Activated gamma-delta T cell treated with anti-CD3 and anti-CD28 coated beads, Interleukin-2, amount 50 U/mL, for 16 hours (primary cell): ENCODE measurements at places on chromosomes 11 and 22.

DNA sequence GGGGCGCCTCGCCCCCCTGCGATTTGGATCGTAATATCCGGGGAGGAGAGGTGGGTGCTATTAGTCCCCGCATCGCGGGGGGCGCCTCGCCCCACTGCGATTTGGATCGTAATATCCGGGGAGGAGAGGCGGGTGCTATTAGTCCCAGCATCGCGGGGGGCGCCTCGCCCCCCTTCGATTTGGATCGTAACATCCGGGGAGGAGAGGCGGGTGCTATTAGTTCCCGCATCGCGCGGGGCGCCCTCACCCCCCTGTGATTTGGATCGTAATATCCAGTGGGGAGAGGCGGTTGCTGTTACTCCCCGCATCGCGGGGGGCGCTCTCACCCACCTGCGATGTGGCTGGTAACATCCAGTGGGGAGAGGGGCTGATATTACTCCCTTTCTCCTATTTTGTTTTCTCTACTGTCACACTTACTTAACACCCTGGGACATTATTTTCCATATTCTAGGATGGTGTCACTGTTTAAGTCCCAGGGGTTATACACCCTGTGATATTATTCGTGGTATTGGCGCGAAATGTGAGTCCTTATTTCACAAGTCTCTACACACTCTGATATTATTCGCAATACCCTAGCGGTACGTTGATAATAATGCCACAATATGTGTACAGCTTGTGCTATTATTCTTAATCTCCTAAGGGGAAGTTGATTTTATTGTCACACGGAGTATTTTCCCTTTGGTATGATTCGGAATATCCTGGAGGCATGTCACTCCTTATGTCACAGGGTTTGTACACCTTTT lies 57.8 kb upstream of the ALDH3B2 start:
- peak; percentile 29 for DNase-seq

GRCh38 chr11:109971184-109971523 lies 122.0 kb upstream of the ZC3H12C start:
- DNase-seq = no peak

DNA sequence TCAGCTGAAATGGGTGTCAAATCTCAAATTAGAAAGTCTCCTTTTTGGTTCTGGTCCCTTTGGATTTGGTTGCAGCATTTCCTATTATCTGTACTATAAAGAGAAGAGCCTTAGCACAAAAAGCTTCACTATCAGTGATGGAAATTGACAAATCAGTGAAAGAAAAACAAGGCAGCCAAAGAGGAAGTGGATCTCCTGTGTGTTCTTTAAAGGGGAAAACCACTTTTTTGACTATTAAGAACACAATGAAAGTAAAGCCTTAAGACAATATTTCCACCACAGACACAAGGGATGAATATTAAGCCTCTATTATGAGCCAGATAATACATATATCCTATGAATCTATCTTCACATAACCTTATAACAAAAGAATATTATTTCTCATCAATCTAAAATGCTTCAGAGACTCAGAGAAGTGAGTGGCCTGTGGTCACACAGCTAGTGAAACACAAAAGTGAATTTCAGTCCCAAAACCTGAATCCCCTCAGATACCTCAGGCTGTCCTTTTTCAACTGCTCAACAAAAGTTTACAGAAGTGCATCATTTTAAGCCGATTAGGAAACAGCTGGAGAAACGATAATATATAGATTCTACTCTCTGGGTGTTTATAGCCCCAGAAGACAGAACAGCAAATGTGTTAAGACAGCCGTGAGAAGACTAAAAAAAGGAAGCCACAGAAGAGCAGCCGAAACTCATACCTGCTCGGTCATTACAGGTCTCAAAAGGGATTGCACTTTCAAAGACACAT lies 24.4 kb upstream of the FSHB start:
- no peak for DNase-seq

DNA sequence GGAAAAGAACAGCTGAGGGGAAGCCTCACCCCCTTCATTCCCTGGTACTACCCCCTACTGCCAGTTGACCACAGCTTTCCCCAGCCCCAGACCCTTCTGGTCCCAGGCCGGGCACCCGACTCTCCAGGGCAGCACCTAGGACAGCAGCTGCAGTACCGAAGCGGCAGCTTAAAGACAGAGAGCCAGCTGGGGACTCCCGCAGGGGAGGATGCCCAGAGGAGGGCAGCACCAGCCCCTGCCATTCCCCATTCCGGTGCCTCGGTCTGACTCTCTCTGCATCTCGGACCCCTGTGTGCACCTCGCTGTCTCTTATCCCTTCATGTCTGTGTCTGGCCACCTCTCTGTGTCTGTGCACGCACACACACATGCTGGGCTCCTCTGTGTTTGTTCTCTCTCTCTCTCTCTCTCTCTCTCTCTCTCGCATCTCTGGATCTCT lies 9.4 kb downstream of the IGSF9B start:
- DNase-seq = no peak

- DNase-seq = no peak
Observed at GRCh38 chr22:20264614-20265452, 3.3 kb downstream of the RTN4R start.

GRCh38 chr11:106943089-106943488 lies 75.2 kb downstream of the GUCY1A2 start:
- DNase-seq = no peak

- DNase-seq = no peak
Observed at GRCh38 chr11:2770761-2771301, 71.0 kb upstream of the KCNQ1OT1 start.

GRCh38 chr11:112925516-112926310 lies 35.5 kb upstream of the NCAM1 start:
- no peak for DNase-seq

DNA sequence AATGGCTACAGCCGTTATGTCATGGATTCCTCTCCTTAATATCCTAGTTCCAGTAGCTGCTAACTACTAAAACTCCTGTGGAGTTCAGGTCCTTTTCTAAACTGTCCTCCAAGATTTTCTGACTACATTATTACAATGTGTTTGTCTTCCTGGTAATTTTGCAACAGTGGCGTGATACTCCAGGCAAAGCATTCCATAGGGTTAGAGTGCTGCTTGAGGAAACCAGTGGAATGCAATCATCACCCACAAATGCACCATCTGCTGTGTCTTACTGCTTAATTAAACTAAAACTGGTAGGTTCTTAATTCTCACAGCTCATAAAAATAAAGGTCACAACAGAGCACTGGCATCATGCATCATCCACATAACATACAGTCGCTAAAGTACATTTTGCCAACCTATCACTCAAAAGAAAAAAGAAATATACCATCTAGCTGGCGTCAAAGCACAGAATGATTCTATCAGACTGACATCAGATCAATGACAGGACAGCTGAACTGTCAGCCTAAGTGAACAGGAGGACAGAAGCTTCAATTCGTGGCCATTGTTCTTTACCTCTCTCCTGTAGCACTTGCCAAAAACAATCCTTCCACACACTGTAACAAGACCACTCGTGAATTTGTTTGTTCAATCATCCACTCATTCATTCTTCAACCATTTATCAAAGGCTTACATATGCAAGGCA lies 182.5 kb downstream of the CADM1 start:
- DNase-seq = no peak

- DNase-seq = no peak
Observed at GRCh38 chr11:78371221-78371891, 46.3 kb downstream of the GAB2 start.

DNA sequence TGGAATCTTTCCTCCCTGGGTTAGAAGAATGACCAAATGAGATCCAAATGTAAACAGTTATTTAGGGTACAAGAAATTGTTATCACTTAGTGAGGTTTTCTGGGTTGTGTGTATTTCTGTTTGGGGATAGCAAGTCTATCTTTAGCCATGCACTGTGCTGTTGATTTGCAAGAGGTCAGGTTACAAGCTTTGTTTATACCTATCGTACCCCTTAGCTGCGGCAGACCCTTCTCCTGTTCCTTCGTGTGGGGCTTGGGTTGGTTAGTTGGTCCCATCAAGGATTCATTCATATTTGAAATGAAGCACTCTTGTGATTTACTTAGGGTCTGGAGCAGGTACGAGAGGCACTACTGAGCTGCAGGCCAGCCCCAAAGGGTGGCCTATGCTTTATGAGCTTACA lies 72.6 kb downstream of the USP35 start:
- no peak for DNase-seq

DNA sequence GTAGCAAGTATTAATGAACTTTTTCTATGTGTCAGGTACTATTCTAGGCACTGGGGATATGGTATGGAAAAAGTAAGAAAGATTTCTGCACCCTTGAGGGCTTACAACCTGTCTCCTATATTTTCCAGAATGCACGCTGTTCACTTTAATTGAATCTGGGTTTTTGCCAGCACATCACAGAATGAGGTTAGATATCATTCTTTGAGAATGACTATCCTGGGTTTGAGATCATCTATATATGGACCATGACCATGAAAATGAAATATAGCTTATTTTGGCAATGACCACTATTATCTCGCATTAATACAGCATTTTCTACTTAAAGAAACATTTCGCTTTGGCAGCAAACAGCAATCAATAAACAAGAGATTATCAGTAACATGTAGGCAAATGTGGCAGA lies 46.9 kb downstream of the C11orf71 start:
- no peak for DNase-seq

GRCh38 chr11:65043881-65044501 lies 3.0 kb downstream of the SAC3D1 start:
- no peak for DNase-seq

- DNase-seq = no peak
Observed at GRCh38 chr11:113253406-113253805, 61.0 kb upstream of the TTC12 start.

- no peak for DNase-seq
Observed at GRCh38 chr11:46697723-46698122, 2.7 kb downstream of the ARHGAP1 start.

DNA sequence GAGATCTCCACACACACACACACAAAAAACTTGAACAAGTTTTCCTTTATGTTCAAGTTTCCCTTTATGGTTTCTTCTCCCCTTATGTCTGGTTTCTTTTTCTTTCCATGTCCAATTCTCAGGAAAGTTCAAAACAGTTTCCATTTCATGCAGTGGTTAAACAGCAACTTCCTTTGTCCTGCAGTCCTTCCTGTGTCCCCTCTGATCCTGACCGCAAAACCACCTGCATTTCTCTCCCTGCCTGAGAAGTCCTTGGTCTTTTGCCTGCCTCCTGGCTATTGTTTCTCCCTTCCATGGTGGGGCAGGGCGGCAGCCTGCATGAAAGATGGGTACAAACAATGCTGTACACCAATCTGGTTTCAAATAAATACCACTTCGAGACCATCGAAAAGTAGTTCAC lies 58.3 kb upstream of the SORL1 start:
- no peak for DNase-seq

GRCh38 chr22:46563381-46564083 lies 26.1 kb upstream of the CELSR1 start:
- peak; percentile 63 for DNase-seq

DNA sequence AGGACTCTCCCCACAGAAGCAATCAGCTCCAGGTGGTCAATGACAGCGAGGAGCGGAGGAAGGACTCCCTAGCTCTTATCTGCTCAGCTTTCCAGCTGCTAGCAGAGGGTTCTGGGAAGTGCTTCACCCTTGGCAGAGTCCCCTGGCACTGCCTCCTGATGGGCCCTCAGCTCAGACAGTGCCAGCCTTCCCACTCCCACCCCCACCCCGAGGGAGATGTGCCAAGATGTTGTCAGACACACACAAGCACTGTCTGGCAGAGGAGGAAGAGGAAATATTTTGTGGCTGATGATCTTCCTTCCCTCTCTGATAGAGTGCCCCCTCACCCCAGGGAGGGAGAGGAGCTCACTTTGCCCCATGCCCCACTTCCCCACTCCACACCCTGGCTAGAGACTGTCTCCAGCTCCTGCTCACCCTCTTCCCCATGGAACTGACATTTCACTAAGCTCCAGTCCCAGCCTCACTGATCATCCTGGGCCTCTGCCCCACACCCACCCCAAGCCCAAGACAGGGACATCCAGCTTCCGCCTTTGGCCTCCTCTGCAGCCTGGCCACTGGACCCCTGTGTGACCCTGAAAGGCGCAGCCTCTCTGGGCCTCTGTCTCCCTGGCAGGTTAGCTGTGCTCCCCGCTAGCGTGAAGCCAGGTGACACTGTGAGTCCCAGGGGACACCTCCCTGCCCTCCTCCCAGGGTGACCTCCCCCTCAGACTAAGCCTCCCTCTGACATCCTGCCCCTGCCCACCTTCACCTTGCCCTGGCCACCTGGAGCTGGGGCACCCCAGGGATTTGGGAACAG lies 44.5 kb downstream of the SLCO2B1 start:
- DNase-seq = no peak

- no peak for DNase-seq
Observed at GRCh38 chr11:23732026-23732425, 764.8 kb upstream of the LUZP2 start.

DNA sequence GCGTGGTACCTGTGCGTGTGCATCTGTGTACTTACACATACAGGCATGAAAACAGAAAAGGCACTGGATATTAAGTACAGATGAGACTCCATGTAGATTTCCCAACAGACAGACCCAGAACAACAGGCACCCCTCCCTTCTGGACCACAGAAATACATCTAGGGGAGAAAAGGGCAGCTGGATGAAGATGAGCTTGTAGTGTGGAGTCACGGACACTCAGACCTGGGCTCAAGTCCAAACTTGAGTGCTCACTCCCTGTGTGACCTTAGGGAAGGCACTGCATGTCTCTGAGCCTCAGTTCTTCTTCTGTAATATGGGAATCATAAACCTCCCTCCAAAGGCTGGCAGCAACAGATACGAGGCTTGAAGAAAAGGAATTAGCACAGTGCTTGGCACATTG lies 108.9 kb downstream of the GALNT18 start:
- no peak for DNase-seq

GRCh38 chr11:128777369-128778011 lies 83.6 kb downstream of the FLI1 start:
- no peak for DNase-seq

- no peak for DNase-seq
Observed at GRCh38 chr11:12914400-12914912, 94.7 kb upstream of the RASSF10 start.

- no peak for DNase-seq
Observed at GRCh38 chr11:21811572-21811971, 381.3 kb upstream of the ANO5 start.

DNA sequence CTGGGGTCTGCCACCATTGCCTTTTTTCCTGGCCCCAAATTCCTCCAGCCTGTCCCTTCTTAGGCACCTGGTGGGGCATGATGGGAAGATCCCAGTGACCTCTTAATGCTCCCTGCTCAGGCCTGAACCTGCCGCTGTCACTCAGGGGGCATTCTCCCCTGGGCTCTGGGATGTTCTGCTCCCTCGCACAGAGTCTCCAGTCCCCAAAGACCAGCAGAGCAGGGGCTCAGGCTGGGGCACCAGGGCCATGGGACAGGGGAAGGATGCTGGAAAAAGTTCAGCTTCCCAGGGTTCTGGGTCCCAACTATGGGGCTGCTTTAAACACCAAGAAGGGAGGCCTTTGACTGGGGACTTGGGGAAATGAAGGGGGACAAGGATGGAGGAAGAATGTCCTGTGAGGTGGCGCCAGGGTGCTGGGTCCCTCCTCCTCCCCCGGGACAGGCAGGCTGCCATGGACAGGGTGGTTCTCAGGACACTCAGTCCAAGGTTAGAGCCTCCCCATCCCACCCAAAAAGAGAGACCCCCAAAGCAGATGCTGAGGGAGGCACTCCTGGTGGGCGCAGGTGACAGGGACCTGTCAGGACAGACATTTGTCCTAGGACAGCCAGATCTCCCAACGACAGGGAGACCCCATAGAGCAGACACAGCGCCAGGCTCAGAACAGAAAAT lies 30.8 kb downstream of the IGLL5 start:
- DNase-seq = no peak
